ENCODE measurements at places on chromosomes 16 and 17.

- DNase-seq = no peak
Measured at GRCh38 chr17:50470426-50470825, 1.7 kb upstream of the CHAD start.

GRCh38 chr17:68383443-68384321 is 73.6 kb downstream of the WIPI1 start:
- DNase-seq = no peak

GRCh38 chr16:47976636-47977210 is 179.1 kb downstream of the ABCC12 start:
- DNase-seq = no peak

GRCh38 chr16:12010388-12011251 is 34.1 kb downstream of the SNX29 start:
- no peak for DNase-seq

DNA sequence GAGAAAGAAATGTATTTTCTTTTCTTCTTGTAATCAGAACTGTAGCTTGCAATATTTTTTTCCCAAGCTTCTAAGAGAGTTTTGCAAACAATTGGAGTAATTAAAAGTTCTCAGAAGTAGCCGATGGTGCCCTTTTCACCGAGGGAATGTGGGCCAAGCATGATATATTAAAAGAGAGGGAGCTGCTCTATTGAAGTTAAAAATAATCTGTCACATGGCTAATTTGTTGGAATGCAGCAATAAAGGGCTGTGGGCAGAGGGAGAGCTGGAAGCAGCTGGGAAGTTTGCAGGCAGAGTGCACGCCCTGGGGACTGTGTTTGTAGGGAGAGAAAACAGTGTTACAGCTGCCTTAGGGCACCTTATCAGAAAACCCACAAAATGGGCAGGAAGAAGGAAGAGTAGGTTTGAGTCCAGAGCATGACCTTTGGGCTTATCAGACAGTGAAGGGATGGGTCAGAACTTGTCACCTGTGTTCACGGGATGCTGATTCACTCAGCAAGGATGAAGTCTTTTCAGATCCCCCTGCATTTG is 18.5 kb upstream of the TERF2 start:
- no peak for DNase-seq

- no peak for DNase-seq
Measured at GRCh38 chr17:63024716-63025115, 58.7 kb downstream of the TANC2 start.

GRCh38 chr17:40938981-40939380 is 1.5 kb upstream of the KRT23 start:
- no peak for DNase-seq

GRCh38 chr16:85561248-85562092 is 51.7 kb upstream of the GSE1 start:
- DNase-seq = no peak

- no peak for DNase-seq
Measured at GRCh38 chr17:32807577-32807976, 69.3 kb downstream of the MYO1D start.

DNA sequence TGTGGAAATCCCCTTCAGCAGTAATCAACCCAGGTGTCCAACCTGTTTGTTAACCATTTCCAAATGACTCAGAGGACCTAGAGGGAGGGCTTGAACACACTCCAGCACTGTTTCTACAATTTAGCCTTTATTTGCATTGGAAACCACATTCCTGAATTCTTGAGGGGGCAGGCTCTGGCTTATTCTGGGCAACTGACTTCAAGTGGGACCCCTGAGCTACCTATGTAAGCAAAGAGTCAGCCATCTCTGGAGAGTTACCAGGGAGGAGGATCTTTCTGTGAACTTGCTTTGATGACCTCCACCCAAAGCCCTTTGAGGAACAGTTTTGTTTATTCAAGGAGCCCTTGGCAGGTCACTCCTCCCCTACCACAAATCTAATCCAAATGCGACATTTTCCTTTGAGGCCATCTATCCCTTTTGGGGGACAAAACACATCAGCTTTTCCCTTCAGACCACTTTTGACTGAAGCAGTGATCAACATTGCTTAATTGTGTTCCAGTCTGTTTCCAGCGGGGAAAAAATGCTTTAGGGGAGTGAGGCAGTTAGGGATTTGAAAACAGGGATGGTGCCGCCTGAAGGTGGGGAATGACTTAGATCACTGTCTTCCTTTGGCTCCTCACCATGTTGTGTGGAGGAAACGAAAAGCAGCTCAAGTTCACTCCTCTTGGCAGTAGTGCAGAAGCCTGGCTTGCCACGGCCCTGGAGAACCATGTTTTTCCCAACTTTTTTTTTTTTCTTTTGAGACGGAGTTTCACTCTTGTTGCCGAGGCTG is 46.2 kb downstream of the TUBD1 start:
- no peak for DNase-seq

- DNase-seq = no peak
Measured at GRCh38 chr16:75703306-75703705, 2.0 kb upstream of the DUXB start.

- DNase-seq = no peak
Measured at GRCh38 chr17:40134184-40134583, 6.2 kb upstream of the CASC3 start.

GRCh38 chr16:86410081-86410480 is 100.2 kb upstream of the FOXF1 start:
- DNase-seq = no peak

DNA sequence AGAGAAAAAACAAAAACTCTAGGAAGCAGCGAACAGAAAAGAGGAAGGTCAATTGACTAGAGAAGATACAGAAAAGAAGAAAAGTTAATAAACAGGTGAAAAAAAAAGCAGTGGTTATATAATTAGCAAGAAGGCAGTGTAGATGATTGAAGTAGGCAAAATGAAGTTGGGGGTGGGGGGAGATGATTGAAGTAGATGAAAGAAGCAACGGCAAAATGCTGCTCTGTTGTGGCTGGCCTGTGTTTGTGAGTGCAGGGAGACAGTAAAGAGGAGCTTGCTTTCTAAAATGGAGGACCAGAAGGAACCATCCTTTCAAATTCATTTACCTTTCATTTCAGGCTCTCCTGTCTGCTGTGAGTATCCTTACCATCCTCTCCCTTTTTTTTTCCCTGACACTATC is 3.6 kb downstream of the EVI2B start:
- DNase-seq = no peak

GRCh38 chr16:88287219-88287618 is 95.5 kb upstream of the ZNF469 start:
- no peak for DNase-seq

- no peak for DNase-seq
Measured at GRCh38 chr17:70099884-70100283, 24.9 kb downstream of the KCNJ16 start.
